Endothelial cell (in vitro differentiated cells): ENCODE measurements at places on chromosomes 12 and 14. TPM values are rescaled to one million over a fixed set of nuclear protein-coding genes. Genes with fewer than 3 reads are reported as not detected.

Gene AMHR2
- total RNA-seq = 1.3 TPM

Gene TBX3
- 0.41 TPM for total RNA-seq

- no peak overlapping the region for H3K4me3 ChIP-seq
- H3K27me3 ChIP-seq = no peaks in the 10 kb centered on the region
- peaks cover 43% of the 10 kb centered on the region for H3K36me3 ChIP-seq
These were observed 38.6 kb downstream of the PTPRB start for GRCh38 chr12:70598467-70599193.

GRCh38 chr12:111066744-111067437 is 146.5 kb upstream of the MYL2 start:
- no peak overlapping the region for H3K27ac ChIP-seq
- peaks cover 8% of the 10 kb centered on the region for H3K27me3 ChIP-seq
- no peak overlapping the region for H3K4me3 ChIP-seq
- no peaks in the 10 kb centered on the region for H3K36me3 ChIP-seq

DNA sequence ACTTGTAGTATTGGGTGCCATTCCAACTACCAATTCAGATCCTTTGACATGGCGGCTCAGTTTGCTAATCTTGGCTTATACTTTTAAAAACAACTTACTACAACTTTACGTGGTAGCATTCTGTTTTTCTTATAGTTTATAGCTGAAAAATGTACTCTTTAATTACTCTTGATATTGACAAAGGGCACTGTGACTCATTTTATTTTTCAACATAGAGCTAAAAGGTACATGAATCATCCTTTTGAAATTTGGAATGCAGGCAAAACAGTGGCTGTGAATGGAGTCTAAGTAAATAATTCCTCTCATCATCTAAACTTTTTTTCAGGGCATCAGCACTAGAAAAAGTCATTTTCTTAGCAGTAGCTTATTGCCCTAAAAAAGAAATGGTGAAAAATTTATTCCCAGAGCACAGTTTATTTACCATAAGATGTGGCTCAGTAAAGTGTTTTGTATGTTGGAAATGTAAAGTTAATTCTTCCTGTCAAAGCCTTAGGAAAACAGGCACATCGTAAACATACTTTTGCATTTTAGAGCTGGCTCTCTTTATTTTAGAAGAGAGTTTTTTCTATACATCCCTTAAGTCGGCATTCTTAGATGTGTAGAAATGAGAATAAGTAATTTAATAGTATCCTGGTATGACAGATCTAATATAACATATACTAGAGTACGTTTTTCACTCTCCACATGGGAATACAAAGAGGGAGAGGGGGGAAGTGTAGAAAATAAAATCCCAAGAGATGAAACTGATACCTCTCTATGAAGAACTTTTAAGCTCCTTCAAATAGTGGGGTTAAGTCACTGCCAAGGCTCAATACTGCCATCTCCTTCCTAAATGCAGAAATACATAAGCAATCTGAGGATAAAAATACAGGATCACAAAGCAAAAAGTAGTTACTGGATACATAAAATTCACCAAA is 55.2 kb downstream of the SLC25A21 start:
- no peaks in the 10 kb centered on the region for H3K27me3 ChIP-seq
- no peak overlapping the region for H3K27ac ChIP-seq
- no peak for DNase-seq
- no peak overlapping the region for H3K4me3 ChIP-seq
- H3K36me3 ChIP-seq = no peaks in the 10 kb centered on the region
- no peaks in the 10 kb centered on the region for H3K4me1 ChIP-seq

DNA sequence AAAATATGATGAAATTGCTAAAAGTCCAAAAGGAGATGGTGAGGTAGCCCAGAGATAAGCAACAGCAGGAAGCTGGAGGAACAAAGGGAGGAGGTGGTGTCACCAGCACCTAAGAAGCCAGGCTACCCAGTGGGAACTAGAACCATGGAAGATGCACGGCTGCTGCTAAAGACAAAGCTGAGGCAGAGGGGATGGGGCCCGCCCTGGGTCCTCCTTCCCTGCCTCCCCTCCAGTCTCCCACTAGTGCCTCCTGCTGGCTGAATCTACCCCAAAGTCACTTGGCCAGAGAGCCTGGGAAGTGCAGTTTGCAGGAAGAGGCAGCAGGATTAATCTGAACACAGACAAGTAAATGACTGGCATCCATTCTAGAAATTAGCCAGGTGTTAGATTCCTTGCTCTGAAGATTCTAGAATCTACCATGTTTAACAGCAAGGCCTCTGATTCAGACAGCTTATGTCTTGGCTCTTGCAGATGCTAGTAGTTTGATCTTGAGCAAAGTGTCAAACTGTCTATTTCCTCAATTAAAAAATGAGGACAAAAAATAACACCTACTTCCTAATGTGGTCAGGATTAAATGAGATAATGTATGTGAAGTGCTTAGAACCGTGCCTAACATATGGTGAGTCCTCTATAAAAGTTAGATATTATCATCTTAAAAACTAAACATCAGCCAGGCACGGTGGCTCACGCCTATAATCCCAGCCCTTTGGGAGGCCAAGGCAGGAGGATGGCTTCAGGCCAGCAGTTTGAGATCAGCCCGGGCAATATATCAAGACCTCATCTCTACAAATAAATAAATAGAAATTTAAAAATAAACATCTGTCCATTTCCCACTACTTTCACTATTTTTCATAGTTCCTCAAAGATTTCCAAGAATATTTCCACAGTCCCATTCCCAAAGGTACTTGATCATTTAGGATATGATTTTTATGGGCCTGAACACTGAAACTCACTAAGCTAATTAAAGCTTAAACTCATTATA is 5.8 kb upstream of the LRP10 start:
- peak; percentile 30 for DNase-seq
- no peak overlapping the region for H3K27ac ChIP-seq
- H3K4me1 ChIP-seq = peaks cover 10% of the 10 kb centered on the region
- peaks cover 2% of the 10 kb centered on the region for H3K27me3 ChIP-seq

DNA sequence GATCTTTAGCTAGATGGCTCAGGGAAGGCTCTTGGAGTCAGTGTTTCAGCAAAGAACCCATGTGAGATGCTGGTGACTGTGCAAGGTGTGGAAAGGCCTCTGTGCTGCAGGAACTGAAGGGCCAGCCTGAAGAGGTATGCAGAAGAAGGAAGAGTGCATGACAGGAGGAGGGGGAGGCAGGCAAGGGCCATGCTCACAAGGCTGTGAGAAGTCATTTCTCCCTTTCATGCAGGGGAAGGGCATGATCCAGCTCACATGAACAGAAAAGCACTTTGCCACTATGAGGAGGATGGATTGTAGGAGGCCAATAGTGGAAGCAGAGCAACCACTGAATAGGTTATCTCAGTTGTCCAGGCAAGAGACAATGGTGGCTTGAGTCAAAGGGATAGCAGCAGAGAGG is 83.7 kb downstream of the SSPN start:
- peaks cover 2% of the 10 kb centered on the region for H3K27me3 ChIP-seq
- no peak for DNase-seq
- H3K4me1 ChIP-seq = peaks cover 16% of the 10 kb centered on the region
- H3K4me3 ChIP-seq = no peak overlapping the region
- no peak overlapping the region for H3K27ac ChIP-seq

DNA sequence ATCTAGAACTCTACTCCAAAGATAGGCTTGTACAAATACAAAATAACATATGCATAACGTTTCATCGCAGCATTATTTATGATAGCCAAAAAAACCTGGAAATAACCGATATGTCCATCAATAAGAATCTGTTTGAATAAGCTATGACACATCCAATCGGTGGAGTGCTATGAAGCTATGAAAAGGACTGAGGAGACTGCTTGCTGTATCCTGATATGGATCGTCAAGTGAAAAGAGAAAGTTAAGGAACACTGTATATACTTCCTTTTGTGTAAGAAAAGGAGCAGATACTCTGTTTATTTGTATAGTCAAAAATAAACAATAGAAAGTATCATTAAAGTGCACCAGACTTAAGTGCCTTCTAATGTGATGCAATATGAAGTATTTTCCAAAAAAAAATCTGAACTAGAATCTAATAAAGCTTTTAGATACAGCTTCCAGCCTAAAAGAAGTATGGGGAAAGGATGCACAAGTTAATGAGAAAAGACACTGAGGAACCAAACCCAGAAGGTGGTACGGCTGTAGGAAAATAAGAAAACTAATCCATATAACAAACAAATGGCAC is 645 bp upstream of the KLHDC1 start:
- peaks cover 17% of the 10 kb centered on the region for H3K4me1 ChIP-seq
- H3K27me3 ChIP-seq = no peaks in the 10 kb centered on the region
- peak overlapping the region; percentile 83 for H3K4me3 ChIP-seq
- DNase-seq = no peak

GRCh38 chr12:3553221-3553620 is 62.2 kb downstream of the PRMT8 start:
- H3K27ac ChIP-seq = no peak overlapping the region
- no peak for DNase-seq
- peaks cover 28% of the 10 kb centered on the region for H3K4me1 ChIP-seq
- H3K4me3 ChIP-seq = no peak overlapping the region
- no peaks in the 10 kb centered on the region for H3K36me3 ChIP-seq

DNA sequence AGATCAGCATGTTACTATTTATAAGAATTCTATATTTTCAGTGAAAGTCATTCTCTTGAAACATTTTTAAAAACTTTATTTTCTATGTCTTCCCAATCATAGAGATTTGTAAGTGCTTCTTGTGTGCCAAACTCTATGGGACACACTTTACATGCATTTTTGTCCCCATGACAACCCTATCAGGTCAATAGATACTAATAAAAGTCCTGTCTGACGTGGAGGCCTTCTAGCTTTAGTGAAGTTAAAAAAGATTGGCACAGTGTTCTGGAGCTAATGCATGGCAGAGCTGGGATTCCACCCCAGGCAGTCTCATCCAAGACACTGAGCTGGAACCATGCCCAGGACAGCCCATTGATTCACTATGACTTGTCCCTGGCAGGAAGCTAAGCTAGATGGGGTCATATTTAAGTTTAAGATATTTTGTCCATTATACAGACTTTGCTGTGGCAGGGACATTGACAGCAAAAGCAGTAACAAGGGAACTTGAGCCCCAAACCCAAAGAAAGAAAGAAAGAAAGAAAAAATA is 28.1 kb downstream of the TTC6 start:
- peak overlapping the region; percentile 16 for H3K4me3 ChIP-seq
- peaks cover 5% of the 10 kb centered on the region for H3K36me3 ChIP-seq
- no peak for DNase-seq
- H3K4me1 ChIP-seq = peaks cover 27% of the 10 kb centered on the region
- H3K27ac ChIP-seq = no peak overlapping the region

DNA sequence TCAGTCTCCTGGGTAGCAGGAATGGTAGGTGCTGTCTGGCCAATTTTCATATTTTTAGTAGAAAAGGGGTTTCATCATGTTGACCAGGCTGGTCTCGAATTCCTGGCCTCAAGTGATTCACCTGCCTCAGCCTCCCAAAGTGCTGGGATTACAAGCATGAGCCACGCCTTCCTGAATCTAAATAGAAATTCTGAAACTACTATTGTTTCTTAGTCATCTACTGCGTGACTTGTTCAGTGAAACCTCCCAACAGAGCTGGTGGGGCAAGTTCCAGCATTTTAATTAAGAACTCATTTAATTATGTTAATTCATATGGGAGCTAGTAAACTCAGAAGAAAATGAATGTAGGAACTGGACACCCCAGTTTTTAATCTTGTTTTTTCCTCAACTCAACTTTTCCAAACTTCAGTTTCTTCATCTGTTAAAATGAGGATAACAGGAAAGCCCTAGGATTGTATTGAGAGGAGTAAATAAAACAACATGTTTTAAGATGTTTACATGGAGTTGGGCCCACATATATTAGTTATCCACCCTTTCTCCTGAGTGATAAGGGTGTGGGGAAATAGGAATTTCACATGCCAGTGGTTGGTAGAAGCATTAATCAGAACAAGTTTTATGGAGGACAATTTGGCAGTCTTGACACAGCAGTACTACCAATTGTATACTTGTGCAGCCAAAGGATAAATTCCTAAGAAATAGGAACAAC is 335.8 kb upstream of the E2F7 start:
- no peaks in the 10 kb centered on the region for H3K27me3 ChIP-seq
- DNase-seq = no peak
- no peak overlapping the region for H3K4me3 ChIP-seq
- H3K36me3 ChIP-seq = no peaks in the 10 kb centered on the region
- no peaks in the 10 kb centered on the region for H3K4me1 ChIP-seq
- H3K27ac ChIP-seq = no peak overlapping the region
